CD4-positive, alpha-beta T cell treated with Interleukin-6 for 4 hours (primary cell): ENCODE measurements at places on chromosomes 3 and 15.

GRCh38 chr3:114727373-114727772 is 419.7 kb downstream of the ZBTB20 start:
- no peak for DNase-seq

- no peak for DNase-seq
Observed at GRCh38 chr15:65323071-65323511, 18.6 kb downstream of the RNU5B-1 start.

- no peak for DNase-seq
Observed at GRCh38 chr3:33868309-33868708, 69.9 kb downstream of the PDCD6IP start.

GRCh38 chr3:123508178-123508577 is 59.3 kb upstream of the ADCY5 start:
- no peak for DNase-seq

- no peak for DNase-seq
Observed at GRCh38 chr3:80445053-80445452, 677.3 kb upstream of the ROBO1 start.

- peak; percentile 5 for DNase-seq
Observed at GRCh38 chr15:32029862-32030781, at the start of gene CHRNA7. Gene CHRNA7, plus strand, starts transcription at chr15:32030515. Its CDS starts 80 bp downstream, at chr15:32030595.

- no peak for DNase-seq
Observed at GRCh38 chr3:124631727-124632126, 98.5 kb upstream of the UMPS start.

- no peak for DNase-seq
Observed at GRCh38 chr3:33578325-33579177, 138.3 kb upstream of the UBP1 start.

- DNase-seq = no peak
Observed at GRCh38 chr15:47717036-47717612, at the start of gene SEMA6D. Gene SEMA6D, plus strand, starts transcription at chr15:47717505. Its CDS starts 42,294 bp downstream, at chr15:47759799.

DNA sequence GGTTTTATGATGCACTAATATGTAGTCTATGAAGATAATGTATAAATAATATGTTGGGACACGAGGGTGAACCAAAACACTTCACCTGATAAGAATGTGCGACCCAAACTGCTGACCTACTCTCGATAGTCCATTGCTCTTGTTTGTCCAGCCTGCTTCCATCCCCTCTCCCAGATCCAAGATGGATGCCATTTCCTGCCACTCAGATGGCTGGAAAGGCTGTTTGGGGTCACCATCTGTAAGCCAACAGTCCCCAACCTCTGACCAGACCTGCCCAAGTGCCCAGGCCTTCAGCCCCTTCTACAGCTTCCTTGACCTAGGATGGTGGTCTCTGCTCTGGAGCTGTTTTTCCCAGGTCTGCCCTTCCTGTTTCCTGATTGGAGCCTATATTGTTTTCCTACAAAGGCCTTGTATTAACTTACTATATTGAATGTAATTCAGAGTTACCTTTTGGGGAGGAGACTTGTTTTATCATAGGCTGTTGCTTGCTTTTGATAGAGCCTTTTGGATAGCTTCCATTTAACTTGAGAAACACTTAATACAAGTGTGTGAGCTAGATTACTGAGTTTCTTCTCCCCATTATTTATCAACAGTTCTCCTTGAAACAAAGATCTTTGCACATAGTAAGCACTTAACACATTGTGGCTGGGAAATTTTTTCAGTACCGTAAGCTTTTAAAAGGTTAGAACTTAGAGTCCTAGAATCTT is 5.0 kb upstream of the PAQR9 start:
- DNase-seq = no peak

DNA sequence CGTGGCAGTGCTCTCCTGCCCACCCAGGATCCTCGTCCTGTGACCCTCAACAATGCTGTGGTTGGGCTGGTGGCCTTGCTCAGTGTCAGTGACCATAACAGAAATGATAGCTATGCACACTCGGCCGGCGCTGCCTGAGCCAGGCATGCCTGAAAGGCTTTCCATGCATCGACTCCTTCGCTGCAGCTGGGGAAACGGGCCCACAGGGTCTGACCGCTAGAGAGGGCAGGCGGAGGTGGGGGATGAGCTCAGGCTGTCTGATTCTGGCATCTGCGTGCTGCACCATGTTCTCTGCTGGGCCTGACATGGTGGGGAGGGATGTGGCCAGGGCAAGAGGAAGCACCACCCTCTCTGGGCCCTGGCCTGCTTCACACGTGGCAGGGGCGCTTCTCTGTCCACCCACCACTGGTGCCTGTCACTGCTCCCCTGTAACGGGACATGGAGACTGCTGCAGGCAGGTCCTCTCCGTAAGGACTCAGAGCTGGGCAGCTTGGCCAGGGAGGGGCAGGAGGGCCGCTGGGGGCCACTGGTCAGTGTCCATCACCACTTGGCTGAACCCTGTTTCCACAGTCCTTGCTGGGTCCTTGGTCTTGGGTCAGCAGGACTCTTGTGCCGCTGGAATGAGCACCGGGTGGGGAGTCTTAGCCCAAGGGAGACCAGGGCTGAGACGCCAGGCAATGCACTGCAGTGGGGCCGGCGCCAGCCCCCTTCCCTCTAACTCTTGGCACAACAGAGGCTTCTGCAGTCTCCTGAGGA is 64.1 kb upstream of the RPL32 start:
- no peak for DNase-seq
